ENCODE measurements at places on chromosomes 1 and 21.
A peak's percentile ranks its signal among the peaks of the same experiment; 100 is the strongest.

DNA sequence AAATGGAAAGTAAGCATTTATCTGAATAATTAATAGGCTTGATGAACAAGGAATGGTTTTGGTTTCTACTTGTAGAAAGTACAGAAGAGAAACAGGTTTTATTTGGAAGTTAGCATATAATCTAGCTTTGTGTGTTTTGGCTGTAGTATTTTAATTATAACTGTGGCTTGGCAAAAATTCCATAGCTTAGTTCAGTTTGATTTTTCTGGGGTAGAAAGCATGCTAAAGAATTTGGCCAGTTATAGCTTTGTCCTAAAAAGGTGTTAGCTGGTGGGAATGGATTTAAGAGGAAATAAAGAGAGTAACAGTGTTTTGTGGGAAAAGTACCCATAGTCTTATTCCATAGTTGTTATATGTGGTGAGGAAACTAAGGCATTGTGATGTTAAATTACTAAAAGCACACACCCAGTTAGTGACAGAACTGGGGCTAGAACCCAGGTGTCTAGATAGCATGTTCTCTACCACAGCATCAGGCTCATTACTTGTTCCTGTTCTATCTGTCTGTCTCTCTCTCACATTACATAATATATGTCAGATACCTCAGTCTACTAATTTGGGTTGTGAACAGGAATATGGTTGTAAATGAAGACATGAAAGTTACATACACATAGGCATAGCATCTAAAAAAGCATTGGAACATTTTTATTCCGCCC, 55.0 kb downstream of the MPZL1 start:
- DNase-seq = no peak

GRCh38 chr1:45116820-45117219, 89.6 kb downstream of the ZSWIM5 start:
- no peak for DNase-seq

DNA sequence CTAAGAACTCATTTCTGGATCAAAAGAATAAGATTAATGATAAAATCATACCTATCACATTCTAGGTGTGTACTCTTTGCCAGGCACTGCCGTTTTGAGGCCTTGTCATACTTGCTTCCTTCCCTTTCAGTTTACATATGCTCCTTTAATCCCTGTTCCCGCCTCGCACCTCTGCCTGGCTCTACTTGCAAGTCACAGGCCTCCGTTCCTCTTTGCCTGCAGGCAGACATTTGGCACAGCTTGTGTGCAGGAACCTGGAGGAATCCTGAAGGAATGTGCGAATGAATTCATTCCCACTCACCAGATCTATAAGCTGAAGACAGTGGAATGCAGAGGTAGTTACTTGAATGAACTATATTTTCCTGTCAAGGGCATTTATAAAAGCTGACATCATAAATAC, 13.8 kb downstream of the WLS start:
- peak; percentile 66 for DNase-seq

DNA sequence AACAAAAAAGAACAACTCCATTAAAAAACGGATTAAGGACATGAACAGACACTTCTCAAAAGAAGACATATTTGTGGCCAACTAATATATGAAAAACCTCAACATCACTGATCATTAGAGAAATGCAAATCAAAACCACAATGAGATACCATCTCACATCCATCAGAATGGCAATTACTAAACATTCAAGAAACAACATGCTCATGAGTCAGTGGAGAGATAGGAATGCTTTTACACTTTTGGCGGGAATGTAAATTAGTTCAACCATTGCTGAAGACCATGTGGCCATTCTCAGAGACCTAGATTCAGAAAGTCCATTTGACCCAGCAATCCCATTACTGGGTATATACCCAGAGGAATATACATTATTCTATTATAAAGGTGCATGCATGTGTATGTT, 1442.6 kb upstream of the B3GALT2 start:
- DNase-seq = no peak

DNA sequence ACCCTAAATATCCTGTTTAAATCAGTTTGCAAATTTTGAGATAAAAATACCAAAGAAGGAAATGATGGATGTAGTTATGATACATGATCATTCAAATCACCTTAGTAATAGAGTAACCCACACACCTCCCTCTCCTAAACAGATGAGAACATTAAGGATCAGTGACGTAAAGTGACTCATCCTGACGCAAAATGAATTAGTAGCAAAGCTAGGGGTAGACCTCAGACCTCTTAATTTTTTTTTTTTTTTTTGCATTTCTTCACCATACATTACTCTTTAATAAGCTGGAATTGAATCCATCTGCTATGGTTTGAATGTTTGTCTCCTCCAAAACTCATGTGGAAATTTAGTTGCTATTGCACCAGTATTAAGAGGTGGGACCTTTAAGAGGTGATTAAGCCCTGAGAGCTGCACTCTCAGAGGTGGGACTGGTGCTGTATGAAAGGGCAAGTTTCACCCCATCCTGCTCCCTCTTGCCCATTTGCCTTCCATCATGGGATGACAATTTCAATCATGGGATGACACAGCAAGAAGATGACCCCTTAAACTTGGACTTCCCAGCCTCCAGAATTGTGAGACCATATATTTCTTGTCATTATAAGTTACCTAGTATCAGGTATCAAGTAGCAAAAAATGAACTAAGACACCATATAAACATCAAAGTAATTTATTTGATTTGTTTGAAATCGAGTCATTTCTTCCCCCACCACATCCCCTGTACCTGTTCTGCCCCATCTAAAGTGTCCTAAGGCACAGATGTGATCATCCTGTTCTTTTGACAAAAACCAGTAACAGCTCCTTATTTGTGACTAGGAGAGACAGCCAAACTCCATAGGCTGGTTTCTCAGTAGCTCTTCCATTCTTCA, 114.6 kb upstream of the DUSP10 start:
- DNase-seq = no peak

- no peak for DNase-seq
Observed at GRCh38 chr1:31911994-31912780, 26.0 kb downstream of the PTP4A2 start.

DNA sequence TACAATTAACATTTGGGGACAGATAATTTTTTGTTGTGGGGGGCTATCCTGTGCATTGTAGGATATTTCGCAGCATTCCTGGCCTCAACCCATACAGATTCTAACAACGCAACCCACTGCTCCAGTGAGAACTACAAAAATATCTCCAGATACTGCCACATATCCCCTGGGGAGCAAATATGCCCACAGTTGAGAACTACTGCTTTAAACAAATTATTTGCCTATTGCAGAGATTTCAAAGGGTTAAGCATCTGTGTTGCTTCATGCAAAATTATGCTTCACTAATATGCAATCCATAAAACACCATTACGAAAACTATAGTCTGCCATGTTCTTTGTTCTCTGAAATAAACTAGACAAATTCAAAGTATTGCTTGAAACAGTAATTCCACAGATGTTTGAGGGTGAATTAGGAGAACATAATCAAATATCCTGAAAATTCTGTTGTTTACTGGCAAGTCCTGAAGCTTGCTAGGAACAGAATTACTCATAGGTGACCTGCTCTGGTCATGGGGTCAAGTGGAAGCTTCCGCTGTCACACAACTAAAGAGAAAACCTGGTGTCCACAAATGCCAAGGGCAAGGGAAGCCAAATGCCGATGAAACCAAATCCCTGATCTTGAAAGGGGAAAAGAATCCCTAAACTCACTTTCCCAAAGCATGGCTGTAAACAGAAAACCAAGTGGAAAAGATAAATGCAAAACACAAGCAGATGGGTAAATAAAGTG, 149.4 kb downstream of the RERE start:
- no peak for DNase-seq

DNA sequence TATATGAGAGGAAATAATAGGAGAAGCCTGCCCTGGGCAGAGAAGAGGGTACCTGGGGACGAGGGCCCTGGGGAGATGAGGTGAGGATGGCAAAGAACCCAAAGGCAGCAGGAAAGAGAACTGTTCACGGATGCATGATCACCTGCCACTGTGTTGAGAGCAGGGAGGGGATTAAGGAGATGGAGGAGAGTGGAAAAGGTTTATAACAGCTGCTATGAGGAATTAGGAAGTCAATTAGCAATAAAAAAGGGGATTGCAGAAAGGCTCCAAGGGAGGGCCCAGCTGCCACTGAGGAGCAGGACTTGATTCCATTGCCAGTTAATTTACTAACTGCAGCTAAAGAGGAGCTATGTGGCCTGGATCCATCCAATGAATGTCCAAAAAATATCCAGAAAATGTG, 61.1 kb downstream of the GFI1 start:
- no peak for DNase-seq

DNA sequence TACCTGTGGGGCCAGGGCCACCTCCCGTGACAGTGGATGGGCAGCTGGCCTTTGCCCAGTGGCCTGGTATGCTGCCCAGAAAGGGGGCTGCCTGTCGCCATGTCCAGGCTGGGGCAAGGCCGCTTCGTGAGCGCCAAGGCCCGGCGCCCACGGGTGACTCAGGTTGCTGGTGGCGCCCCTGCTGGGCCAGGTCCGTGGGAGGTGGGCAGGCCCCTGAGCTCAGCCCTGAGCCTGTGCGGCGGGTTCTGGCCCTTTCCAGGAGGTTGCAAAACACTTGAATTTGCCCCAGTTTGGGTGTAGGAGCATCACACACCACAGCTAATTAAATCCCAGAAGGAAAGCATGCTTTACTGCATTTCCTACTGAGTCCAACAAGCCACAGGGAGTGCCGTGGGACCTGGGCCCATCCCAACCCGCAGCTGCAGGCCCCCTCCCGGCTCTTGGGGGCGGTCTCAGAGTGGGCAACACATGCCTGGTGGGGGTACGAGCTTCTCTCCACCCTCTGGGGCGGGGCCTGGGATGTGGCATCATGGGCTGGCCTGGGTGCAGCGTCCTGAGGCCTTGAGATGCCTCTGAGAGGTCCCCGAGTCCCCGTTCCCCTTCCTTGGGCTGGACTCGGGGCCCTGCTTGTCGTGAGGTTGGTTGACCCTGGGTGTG, 159.8 kb downstream of the PEX14 start:
- DNase-seq = no peak

GRCh38 chr21:41634858-41635257, 126.9 kb upstream of the TMPRSS2 start:
- no peak for DNase-seq

DNA sequence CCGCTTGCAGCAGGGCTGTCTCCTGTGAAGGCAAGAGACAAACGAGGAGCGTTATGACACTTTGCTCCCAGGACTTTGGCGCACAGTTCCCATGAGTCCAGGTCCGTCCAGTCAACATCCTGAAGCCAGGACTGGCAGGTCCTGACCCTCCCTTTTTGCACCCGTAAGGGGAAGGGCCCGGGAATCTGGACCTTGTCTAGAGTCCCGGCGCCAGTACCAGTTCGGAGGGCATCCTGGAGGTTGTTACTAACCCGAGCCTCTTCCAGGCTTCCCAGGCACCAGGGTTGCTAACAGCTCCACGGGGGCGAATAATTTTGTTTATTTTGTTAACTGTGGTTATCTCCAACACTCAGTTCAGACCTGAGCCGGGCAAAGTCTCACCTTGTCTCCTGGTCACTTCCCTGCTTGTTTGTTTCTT, 682 bp upstream of the RWDD3 start:
- DNase-seq = no peak

DNA sequence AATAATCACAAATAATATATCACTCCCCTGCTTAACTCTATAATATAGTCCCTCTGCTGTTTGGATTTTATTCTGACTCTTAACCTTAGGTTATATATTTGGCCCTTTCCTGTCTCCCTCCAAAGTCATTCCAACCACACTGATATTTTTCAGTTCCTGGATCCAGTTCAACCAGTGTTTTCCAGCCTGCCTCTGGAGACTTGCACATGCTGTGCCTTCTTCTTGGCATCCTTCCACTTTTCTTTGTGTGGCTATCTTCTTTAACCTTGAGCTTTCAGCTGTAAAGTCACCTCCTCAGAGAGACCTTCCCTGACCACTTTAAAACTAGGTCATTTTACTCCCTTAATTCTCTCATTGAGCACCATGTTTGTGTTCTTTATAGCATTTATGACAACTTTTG, 19.4 kb downstream of the CERS2 start:
- no peak for DNase-seq

DNA sequence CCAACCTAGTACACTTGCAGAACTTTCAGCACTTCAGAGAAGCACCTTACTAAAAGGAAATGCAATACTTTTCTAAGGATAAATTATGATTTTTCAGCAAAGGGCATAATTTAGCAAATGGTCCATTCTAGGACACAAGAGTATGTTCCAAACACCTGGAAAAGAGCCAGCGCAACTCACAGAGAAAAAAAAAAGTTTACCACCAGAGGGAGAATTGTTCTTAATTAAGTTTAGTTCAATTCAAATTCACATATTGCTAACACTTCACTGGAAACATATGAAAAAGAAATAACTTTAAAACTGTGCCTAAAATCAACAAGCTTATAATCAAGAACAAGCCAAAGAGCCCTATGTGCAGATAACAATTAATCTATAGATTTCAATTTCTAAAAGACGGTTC, 338.1 kb downstream of the SEC16B start:
- no peak for DNase-seq

- DNase-seq = peak; percentile 99
Observed at GRCh38 chr1:28505406-28506187, at the start of gene RCC1. Gene RCC1, plus strand, starts transcription at chr1:28506043. Its CDS starts 23,824 bp downstream, at chr1:28529867.

DNA sequence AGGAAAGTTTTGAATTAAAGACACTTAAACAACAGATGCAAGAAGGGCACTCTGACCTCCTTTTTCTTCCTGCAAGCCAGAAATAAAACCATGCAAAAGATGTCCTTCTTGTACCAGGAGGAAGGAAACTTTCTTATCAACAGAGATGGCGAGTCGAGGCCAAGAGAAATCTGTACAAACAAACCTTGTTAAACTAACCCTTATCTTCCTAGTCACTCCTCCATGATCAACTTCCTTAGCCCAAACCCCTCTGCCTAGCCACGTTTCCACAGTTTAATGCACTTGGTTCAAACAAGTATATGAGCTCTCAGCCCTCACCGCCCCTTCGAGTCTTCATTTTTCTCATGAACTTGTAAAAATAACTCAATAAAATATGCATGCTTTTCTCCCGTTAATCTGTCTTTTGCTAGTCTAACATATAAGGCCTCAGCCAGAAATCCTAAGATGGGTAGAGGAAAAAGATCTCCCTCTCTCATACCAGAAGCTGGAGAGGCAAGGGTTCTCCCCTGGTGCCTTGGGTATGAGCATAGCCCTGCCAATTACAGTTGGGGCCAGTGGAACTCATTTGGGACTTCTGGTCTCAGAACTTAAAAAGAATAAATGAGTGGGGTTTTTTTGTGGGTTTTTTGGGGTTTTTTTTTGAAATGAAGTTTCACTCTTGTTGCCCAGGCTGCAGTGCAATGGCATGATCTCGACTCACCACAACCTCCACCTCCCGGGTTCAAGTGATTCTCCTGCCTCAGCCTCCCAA, 141.7 kb upstream of the SOD1 start:
- no peak for DNase-seq

DNA sequence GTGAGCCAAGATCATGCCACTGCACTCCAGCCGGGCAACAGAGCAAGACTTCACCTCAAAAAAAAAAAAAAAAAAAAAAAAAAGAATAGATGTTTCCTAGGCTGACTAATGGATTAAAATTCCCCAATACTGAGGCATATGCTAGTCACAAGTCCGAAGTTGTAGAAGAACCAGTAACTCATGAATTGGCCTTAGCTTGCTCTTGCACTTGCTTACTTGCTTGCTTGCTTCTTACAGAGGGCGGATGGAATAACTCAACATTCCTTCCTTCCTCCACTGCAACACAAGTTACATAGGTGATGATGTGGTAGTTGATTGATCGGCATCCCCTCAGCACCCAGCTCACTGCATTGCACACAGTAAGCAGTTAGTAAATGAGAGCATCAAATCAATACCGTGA, 2.8 kb upstream of the TARS2 start:
- DNase-seq = no peak

Measured in NT2/D1 (cell line).